ENCODE measurements at places on chromosomes 6 and 20.

GRCh38 chr20:4671015-4671414 lies 50.7 kb upstream of the PRND start:
- DNase-seq = no peak

- no peak for DNase-seq
Measured at GRCh38 chr6:147055821-147056392, 148.3 kb upstream of the STXBP5 start.

DNA sequence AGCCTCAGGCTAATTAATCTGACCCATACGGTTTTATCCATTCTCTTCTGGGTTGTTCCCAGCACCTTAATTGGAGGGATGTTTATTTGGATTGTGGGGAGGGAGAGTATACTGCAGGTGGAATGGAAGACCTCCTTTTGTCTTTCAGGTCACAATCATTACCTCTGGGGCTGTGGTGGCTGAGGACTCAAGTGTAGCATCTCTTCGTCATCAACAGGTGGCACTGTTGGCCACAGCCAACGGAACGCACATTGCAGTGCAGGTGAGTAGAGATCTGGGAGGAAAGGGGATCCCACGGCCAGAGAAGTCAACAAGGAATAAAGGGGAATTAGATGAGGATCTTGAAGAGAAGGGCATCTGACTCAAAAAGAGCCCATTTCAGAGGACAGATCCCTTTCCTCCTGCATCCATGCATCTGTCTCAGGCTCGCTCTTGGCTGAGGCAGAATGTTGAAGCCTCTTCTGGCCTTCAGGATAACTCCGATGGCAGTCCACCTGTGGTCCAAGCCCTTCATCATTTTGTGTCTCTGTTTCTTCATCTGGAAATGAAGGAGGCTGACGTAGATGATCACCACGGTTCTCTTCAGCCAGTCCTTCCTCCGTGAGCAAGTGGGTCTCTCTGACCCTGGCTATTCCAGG lies 3.2 kb upstream of the DEF6 start:
- DNase-seq = peak; percentile 76

- no peak for DNase-seq
Measured at GRCh38 chr6:157539900-157540752, 159.1 kb downstream of the ZDHHC14 start.

DNA sequence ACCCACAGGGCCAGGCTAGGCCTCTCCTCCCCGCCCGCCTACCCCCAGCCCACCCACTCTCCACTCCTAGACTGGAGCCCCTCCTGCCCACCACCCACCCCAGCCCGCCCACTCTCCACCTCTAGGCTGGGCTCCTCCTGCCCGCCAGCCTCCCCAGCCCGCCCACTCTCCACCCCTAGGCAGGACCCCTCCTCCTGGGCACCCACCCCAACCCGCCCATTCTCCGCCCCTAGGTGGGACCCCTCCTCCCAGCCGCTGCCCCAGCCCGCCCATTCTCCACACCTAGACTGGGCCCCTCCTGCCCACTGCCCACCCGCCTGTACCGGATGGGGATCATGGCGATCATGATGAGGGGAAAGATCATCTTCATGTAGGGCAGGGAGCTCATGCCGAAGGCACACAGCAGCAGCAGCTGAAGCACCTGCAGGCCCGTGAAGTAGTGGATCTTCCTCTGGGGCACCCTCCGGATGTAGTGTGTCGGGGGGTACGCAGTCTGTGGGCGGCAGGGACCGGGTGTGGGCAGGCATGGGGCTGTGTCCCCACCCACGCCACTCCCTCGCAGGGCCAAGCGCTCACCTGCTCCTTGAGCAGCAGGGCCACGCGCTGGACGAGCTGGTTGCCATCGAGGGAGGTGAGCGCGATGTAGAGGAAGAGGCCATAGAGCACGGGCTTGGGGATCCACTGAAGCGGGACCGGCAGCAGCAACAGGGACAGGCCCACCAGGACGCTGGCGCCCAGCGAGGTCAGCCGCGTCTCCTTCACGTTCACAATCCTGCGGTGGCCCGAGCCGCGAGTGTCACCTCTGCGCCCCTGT lies 10.8 kb downstream of the SLC4A11 start:
- no peak for DNase-seq

- DNase-seq = no peak
Measured at GRCh38 chr6:89011436-89011835, 48.0 kb upstream of the RNGTT start.

DNA sequence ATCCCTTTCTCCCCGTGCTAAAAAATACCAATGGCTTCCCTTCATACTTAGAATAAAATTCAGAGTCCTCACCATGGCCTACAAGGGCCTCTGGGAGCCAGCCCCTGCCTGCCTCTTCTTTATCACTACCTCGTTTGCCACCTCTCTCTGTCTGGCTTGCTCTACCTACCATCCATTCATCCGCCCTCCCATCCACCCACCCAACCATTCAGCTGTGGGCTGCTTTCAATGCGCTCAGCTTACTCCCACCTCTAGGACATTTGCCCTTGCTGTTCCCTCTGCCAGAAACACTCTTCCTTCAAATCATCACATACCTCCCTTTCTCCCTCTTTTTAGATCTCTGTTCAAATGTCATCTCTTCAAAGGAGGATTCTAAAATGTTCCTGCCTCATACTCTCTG lies 44.4 kb downstream of the PACSIN1 start:
- no peak for DNase-seq

GRCh38 chr6:124371974-124372475 lies 568.4 kb downstream of the NKAIN2 start:
- no peak for DNase-seq

- no peak for DNase-seq
Measured at GRCh38 chr20:2162823-2163166, 61.2 kb downstream of the STK35 start.

- DNase-seq = no peak
Measured at GRCh38 chr20:34987288-34988190, 31.9 kb downstream of the MYH7B start.

DNA sequence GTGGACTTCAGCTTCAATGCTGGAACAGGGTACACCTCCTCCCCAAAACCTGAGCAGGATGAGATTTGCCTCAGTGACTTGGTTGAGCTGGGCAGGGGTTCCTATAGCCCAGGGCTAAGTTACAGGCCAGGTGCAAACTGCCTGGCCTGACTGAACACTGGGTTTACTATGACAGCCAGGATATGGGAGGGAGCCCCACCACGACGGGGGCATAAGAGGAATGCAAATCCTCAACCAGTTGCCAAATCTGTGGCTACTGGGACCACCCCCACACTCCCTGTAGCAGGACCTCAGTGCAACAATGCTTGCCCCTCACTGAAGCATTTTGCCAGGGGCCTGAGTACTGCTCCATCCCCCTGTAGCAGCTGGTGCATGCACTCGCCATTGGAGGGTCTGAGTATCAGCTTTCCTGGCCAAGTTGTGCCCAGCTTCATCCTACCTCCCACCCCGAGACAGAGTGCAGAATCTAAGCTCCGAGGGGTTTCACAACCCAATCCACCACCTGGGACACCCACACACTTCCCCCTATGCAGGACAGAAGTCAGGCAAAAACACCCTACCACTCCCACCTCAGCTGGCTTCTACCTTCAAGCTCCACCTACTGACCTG lies 27.6 kb downstream of the TREML4 start:
- DNase-seq = no peak

- DNase-seq = no peak
Measured at GRCh38 chr6:163940705-163941623, 526.4 kb downstream of the QKI start.

DNA sequence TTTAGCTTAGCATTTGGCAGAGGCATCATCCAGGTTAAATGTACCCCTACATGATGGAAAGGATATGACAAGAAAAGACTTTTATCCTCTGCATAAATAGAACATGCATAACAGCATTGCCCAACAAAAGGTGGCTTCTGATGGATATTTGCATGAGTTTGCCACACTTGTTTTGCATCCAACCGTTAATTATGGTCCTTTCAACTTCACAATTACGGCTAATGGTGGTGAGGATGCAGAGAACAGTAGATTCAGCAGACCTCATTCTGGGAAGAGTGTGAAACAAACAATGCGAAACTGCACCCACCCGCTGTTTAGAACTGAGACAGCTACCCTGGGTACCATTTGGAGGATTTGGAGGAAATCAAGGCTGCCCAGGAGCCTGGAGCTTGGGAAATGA lies 690.9 kb upstream of the CHD6 start:
- DNase-seq = no peak

DNA sequence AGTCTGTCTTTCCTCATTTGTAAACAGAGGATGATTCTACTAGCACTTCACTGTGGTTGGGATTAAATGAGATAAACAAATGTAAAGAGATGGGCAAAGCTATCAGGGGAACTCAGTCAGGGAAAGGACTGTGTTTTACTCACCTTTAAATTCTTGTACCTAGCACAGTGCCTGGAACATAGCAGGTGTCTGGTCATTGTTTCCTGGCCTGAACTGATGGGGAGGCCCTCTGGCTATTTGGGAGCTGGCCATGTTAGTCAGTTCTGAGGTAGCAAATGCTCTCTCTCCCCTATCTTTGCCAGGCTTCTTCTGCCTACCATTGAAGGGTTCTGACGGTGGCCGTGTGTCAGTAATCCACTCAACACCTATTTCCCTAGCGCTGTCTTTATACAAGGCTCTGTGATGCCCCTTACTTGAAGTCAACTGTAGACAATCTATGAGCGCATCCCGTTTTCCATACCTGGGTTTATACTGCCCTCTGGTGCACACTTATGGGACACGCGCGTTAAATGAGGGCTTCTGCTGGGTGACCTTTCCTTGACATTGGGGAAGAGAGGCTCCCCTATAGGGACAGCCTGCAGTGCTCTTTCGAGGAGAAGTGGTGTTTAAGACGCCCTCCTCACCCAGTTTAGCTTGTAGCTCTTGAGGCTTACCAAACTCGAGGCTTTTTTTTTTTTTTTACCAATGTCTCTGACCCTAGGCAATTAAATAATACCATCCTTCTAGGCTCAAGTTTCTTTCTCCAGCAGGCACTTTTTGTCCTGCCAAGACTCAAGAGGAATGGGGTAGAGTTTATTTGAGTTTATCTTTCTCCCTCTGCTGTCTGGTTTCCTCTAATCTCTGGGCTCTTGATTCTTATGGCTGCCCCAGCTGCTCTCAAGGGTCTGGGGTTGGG lies 4.0 kb upstream of the SPATS1 start:
- peak; percentile 79 for DNase-seq

DNA sequence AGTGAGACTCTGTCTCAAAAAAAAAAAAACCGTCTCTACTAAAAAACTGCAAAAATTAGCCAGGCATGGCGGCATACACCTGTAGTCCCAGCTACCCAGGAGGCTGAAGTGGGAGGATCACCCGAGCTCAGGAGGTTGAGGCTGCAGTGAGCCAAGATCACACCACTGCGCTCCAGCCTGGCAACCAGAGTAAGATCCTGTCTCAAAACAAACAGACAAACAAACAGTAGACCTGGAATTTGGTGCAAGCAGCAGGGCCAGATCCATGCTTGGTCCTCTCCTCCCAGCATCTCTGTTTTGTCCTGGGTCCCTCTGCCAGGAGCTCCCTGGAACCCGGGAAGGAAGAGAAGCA lies 11.6 kb downstream of the RIPOR3 start:
- DNase-seq = peak; percentile 15

GRCh38 chr20:56665806-56666205 lies 36.7 kb downstream of the TFAP2C start:
- DNase-seq = no peak

- no peak for DNase-seq
Measured at GRCh38 chr6:90103056-90103800, 193.4 kb downstream of the BACH2 start.

GRCh38 chr6:36357872-36358225 lies 21.2 kb upstream of the BNIP5 start:
- no peak for DNase-seq

- no peak for DNase-seq
Measured at GRCh38 chr6:67956352-67956751, 678.7 kb upstream of the ADGRB3 start.

GRCh38 chr6:43842231-43842794 lies 72.3 kb downstream of the VEGFA start:
- no peak for DNase-seq

DNA sequence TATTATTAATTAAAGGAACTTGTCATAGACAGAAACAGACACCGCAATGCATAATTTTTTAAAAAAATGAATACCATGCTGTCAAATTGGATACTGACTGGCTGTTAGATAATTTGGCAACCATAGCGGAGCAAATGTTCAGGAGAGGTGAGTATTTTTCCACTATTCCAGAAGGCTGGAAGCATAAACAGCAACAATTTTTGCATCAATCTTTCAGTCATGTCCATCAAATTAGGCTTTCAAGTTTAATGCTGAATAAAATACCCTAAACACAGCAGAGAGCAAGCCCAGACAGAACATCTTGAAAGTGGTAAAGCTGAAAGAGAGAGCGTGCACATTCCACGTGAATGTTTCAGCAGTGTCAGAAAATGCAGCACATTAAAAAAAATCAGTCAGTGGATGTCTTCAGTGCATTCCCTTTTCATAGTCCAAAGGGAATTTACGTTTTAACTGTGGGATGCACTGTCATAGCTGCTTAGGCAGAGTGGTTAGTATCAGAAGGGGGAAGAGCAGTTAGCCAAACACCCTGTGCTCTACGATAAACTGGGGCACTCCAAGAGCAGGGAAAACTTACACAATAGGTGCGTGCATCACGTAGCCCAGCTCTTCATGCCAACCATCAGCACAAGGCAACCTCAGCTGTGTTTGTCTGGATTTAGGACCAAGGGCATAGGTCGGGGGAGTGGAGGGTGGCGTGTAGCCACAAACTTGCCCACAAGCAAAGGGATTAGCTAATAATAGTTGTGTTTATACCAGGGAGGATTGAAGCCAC lies 116.2 kb upstream of the STMND1 start:
- DNase-seq = no peak

- DNase-seq = no peak
Measured at GRCh38 chr6:170248111-170248805, 42.6 kb downstream of the DLL1 start.

DNA sequence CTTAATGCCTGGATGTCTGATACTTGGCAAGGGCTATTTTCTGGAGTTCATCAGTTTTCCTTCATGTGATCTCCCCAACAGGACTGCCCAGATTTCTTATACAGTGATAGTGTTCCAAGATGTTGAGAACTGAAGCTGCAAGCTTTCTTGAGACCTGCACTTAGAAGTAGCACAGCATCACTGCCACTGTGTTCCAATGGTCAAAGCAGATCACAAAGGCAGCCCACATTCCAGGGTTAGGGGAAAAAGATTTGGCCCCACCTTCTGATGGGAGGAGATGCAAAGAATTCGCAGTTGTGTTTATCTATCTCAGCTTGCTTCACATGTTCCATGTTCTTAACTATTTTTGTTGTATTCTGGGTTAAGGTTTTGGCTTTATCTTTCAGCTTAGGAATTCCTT lies 78.2 kb downstream of the GPX5 start:
- DNase-seq = no peak

- no peak for DNase-seq
Measured at GRCh38 chr6:21281366-21281765, 312.2 kb upstream of the SOX4 start.

DNA sequence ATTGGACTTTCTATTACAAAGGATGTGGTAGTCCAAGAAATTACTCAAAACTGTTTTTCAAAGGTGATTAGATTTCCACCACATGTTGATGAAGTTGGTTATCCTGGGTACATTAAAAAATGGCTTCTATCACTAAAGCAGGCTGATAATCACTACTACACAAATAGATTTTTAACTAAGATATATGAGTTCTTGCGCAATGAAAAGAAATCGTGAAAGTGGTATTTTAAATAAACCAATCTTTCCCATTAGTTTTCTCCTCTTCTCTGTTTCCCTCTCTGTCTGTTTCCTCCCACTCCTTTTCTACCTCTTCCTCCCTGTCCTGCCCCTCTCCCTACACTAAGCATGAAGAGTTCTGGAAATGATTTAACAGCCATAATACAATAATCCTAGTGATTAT lies 487.9 kb upstream of the CITED2 start:
- no peak for DNase-seq

- DNase-seq = no peak
Measured at GRCh38 chr6:39995633-39996032, 61.4 kb upstream of the MOCS1 start.

GRCh38 chr20:33971147-33971975 lies 22.4 kb upstream of the RALY start:
- no peak for DNase-seq

Measured in D341Med (cell line).